ENCODE measurements at places on chromosomes 2 and 18.

DNA sequence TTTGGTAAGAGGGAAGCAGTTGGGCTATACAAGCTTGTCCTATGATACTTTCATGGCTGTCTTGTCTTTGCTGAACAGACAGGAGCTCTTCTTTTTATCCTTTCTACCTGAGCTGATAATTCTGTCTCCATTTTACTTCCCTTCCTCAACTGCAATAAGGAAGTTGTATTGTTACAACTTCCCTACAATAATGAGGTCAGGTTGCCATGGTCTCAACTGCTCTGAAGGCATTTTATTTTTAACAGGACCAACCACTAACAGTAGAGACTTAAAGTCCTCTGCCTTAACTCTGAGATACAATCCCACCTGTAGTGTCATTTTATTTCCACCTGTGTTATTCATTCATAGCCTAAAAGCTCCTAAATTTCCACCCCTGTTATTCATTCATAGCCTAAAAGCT is 118.6 kb upstream of the PGAP1 start:
- no peak for DNase-seq

DNA sequence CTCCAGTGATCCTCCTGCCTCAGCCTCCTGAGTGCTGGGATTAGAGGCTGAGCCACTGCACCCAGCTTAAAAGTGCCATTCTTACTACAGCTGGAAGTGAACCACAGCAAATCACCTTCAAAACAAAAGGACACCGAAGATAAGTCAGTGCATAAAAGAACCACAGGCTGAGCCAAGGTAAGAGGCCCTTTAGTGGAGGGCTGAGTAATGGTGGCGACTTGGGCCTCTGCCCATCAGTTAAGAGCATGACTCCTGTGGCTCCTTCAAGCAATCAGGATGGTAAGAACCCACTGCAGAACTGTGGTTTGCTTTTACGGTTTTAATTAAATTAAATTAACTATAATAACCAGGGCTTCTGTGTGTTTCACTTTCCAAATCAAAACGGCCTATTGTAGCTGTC is 75.1 kb downstream of the CTAGE1 start:
- DNase-seq, result no peak

GRCh38 chr2:217054791-217055190 is 194.9 kb upstream of the TNP1 start:
- DNase-seq, result peak; percentile 7

- DNase-seq, result no peak
These were observed 98.8 kb downstream of the ADCYAP1 start for GRCh38 chr18:1003499-1003898.

All from NCI-H524 treated with DMSO at 0.1 percent for 48 hours (cell line).